ENCODE measurements at places on chromosomes 2 and 18.
A peak's percentile ranks its signal among the peaks of the same experiment; 100 is the strongest.

GRCh38 chr2:129404000-129404685 is 575.3 kb upstream of the RAB6C start:
- no peak for DNase-seq

DNA sequence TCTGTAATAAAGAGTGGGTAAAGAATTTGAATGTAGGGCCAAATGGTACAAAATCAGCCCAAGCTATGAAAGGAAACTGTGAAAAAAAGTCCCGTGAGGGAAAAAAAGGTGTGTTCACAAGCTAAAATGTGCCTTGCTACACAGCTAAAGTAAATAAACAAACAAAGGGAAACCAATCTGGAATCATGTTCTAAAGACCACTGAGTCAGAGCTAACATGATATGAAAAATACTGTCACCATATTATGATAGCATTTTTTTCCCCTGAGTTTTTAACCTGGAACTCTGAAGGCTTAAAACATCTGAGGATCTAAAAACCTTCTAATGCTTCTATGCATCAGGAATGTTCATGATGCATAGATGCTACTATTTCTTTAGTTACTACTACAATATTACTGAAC is 58.8 kb downstream of the SCN1A start:
- DNase-seq, result no peak

GRCh38 chr2:203692031-203692710 is 14.3 kb upstream of the CD28 start:
- DNase-seq, result no peak

DNA sequence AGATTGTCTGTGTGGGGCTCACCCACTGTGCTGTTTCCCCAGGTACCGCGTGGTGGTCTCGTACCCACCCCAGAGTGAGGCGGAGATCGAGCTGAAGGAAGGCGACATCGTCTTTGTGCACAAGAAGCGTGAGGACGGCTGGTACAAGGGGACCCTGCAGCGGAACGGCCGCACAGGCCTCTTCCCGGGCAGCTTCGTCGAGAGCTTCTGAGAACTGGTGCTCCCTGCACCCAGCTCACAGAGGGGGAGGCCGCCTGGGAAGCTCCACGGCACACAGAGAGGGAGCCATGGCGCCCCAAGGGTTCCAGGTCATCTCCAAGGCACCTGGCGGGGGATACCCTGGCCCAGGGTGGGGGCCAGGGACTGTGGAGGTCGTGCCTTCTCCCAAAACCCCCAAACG is 112.3 kb downstream of the SEPTIN10 start:
- no peak for DNase-seq

DNA sequence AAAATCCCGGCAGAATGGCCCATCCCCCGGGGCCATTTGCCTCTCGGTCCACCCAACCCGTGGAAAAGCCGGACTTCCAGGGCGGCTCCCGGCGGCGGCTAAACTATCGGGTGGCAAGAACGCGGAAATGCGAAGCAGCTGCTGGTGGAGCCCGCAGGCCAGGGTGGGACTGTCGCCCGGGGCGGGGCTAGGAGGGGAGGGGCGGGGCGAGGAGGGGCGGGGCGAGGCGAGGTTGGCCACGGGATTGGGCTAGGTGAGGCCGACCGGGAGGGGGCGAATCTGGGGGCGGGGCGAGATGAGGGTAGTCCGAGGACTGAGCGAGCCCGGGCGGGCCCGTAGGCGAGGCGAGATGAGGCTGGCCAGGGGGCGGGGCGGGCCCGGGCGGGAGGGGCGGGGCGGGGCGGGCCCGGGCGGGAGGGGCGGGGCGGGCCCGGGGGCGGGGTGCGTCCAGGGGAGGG is 315 bp upstream of the SLC66A3 start:
- DNase-seq, result no peak

GRCh38 chr2:119011162-119011909 is 69.3 kb downstream of the MARCO start:
- DNase-seq, result no peak

- DNase-seq, result no peak
Measured at GRCh38 chr2:24830351-24830750, 37.1 kb downstream of the CENPO start.

DNA sequence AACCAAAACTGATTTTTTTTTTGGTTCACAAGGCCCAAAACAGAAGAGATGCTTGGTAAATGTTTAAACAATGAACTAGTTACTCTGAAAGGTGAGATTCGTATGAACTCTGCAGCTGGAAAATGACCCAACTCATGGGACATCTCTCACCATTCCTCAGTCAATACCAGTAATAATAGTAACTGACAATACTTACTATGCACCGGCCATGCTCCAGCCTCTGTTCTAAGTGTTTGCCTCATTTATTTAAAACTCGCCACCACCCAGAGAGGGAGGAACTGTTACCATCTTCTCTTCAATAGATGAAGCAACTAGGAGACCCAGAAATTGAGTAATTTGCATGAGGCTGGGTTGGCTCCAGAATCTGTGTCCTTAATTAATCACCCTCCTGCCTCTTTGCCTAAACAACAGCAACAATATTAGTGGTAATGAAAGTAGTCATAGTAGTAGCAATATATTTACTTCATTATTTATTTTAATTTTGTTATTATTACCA is 130.4 kb downstream of the CTIF start:
- DNase-seq, result no peak

DNA sequence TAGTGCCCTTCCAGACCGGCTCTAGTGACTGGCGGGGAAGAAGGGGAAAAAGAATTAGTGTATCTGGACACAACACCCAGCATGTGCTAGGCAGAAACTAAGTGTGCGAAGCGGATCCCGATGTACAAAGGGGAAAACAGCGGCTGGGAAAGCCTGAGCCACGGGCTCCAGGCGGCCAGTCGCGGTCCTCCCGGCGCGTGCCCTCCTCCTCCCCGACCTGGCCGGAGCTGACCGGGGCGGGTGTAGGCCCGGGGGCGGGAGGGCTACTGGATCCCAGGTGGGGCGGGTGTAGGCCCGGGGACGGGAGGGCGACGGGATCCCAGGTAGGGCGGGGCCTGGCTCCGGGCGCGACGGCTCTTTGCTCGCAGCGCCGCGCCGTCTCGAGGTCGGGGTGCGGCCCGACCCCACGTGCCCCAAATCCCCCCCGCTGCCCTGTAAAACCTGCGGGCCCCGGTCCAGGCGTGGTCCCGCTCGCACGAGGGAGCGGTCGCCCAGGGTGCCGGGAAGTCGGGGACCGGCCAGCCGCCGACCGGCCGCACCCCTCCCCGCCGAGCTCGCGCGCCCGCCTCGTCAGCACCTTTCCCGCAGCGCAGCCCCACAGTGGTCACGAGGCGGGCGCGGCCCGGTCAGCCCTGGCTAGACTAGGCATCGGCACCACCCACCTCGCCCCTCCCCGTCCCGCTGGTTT is 48.8 kb downstream of the C2orf42 start:
- peak; percentile 76 for DNase-seq

GRCh38 chr18:62554061-62554815 is 31.4 kb downstream of the ZCCHC2 start:
- DNase-seq, result no peak

GRCh38 chr2:204220896-204221295 is 284.3 kb downstream of the ICOS start:
- DNase-seq, result no peak

DNA sequence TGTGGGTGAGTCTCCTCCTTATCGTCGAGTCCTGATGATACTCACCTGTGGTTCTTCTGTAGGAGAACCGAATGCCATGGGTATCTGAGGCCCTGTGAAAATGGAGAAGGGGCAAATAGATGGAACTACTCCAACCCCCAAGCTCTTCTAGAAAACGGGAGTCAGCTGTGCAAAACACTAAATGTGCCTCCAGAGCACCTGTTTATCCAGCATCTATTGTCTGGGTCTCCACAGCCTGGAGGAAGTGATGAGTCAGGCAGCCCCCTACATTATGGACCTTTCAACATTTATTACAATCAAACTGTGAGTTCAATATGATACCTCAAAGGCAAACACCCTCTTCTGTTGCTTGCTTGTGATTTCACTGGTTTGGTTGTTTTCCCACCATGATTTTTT is 9.8 kb upstream of the LRRFIP1 start:
- DNase-seq, result no peak

DNA sequence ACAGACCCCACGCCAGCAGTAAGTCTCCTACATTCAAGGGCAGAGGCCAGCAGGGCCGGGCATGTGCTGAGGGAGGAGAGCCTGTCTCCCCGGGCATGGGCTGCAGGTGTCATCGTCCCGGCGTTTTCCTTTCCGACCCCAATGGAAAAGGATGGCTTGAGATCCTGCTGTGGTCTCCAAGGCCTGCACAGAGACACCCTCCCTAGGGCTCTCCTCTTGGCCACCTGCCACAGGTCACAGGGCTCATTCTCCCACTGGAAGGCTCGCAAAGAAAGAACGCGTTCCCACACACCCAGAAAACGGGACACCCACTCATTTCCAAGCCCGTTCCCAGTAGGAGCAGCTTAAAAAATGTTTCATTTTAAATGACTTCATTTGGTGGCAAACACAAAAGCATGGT is 41.0 kb downstream of the DIPK1C start:
- DNase-seq, result no peak

- DNase-seq, result no peak
Measured at GRCh38 chr2:121793816-121794215, 38.4 kb downstream of the TSN start.

DNA sequence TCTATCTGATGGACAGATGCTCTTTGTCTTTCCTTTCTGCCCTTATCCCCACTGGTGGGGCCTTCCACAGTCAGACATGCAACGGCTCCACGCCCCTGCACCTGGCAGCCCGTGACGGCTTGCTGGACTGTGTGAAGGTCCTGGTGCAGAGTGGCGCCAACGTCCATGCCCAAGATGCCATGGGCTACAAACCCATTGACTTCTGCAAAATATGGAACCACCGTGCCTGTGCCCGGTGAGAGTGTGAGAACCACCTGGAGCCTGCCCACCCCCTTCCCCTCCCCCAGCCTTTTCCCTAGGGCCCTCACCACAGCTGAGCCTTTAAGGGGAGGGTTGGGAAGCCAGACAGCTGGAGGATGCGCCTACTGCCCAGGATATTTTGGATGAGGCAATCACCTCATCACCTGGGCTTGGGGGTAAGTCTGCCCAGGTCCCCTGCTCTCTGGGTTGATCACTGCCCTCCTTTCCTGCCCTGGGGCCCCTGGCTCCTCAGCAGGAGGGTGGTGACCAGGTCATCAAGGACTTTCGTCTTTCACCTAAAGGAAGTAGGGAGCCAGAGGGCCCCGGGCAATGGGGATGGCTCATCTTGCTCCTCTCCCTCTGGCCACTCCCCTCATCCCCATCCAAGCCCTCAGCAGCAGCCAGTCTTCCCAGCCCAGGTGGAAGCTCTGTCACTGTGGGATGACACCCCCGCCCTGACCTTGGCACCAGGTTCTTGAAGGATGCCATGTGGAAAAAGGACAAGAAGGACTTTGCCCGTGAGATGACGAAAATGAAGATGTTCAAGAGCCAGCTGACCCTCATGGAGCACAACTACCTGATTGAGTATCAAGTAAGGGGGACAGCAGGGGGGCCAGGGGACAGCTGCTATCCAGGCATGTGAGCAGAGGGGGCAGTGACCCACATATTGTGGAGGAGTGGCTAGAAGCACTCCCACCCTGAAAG is 3.7 kb downstream of the ANKRD53 start:
- DNase-seq, result no peak

GRCh38 chr2:156826341-156826933 is 390.3 kb downstream of the GPD2 start:
- DNase-seq, result no peak

GRCh38 chr2:224982910-224983711 is 59.2 kb downstream of the DOCK10 start:
- DNase-seq, result no peak

DNA sequence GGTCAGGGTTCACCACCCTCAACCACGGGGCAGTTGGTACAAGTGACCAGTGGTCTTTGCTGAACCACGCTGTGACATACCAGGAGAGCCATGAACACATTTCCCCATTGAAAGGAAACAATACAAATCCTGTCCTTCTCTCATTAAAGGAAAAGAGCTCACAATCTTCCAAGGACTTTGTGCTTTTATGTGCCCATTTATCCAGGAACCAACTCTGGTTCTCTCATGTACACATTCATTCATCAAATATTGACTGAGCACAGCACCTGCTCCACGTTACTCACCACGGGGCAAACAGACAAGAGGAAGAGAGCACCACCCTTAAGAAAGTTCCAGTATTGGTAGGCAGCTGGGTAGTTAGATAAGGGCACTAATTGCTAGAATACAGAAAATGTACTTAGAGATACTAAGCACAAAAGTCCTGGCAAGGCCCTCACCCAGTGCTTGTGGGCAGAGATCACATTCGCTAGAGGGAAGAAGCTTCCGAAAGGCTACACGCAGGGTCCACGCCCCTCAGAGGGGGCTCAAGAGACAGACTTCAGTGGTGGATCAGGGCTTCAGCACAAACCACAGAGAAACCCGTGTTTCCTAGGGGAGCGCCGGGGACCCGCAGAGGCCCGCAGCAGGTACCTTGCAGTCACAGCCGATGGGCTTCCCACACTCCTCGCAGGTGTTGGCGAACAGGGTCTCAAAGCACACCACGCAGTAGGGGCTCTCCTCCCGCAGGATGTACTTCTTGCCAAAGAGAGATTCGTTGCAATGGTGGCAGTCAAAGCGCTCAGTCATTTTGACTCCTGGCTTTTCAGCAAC is 12.9 kb downstream of the FHL2 start:
- no peak for DNase-seq

DNA sequence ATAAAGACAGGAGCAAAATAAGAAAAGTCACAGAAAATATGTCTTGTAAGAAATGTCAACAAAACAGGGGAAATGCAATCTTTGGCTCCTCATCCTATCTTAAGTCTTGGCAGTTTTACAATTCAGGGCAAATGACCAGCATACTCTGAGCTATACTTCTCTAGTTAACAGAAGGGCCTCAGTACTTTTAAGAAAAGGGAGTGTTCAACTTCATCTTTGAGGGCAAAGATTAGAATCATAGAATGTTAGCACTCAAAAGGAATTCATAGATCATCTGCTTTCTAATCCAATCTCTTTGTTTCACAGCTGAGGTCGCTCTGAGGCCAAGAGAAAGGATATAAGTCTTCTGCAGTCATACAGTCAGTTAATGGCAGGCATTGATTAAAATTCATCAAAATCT is 174.0 kb upstream of the NT5C1B start:
- DNase-seq, result no peak

DNA sequence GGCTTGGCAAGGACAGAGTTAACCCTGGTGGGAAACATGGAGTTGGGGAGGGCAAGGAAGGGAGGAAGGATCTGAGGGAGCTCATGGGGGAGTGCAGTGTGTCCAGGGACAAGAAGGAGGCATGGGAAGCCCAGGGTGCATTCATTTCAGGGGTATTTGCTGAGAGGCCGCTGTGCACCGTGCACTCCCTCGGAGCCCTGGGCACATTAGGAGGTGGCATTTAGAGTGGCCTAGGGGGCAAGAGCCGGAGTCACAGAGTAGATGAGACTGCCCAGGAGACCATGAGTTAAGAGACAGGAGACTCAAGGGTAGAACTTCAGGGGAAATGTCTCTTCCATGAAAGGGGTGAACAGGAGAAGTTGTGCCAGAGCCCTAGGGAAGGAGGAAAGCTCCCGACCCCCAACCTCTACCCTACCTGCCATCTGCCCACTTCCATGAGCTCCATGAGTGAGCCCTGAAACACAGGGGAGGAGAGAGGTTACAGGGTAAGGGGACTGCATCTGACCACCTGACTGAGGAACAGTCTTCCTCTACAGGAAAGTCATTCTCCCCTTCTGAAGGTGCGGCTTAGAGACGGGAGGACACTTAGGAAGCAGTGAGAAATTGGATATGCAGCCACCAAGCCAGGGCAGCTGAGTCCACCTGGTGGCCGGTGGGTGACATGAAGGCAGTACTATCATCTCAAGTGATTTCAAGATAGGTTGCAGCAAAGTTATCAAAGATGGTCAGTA is 58.5 kb upstream of the COPS8 start:
- DNase-seq, result no peak
